Posterior vena cava (tissue), 2 donors: ENCODE measurements at places on chromosomes 4 and X. TPM values are rescaled to one million over a fixed set of nuclear protein-coding genes. Genes with fewer than 3 reads are reported as not detected.

- DNase-seq: no peak
Observed at GRCh38 chr4:55437356-55437796, 41.6 kb downstream of the TMEM165 start.

The ZNF630 gene
- 3.4 TPM for total RNA-seq

DNA sequence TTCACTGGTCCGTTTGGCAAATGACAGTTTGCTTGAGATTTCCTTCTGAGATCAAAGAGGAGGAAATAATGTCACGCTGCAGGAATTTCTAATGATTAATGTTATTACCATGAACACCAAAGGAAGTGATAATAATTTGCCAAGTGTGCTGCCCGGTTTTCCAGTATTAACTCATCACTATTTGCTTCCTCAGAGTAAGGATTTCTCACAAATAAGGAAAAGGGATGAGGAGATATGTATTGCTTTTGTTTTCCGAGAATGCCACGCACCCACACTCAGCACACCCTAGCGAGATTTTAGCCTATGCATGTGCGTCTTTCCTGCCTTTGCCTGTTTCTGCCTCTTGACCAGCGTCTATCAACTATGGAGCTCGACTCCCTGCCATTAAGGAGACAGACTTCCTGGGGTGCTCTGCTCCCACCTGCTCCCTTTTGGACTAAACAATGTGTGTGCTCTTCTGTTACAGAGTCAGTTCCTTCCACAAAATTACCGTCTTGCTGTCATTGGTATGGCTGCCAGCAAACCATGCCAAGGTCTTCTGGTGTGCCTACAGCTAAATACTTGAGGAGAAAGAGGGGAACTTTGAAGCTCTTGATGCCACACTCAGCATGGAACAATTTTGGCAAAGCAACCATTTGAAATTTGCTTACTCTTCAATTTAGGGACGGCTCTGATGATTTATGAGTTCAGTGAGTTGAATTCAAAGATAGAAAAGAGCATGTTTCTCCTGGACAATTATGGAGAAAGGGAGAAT is 393.1 kb upstream of the ZFP42 start:
- no peak for DNase-seq

- DNase-seq: no peak
Observed at GRCh38 chr4:33518856-33519255, 2725.5 kb downstream of the ARAP2 start.

- DNase-seq: no peak
Observed at GRCh38 chr4:73867783-73868182, 1.4 kb upstream of the CXCL1 start.

GRCh38 chr4:174038481-174038880 is 245.0 kb downstream of the FBXO8 start:
- no peak for DNase-seq

GRCh38 chrX:80573275-80573674 is 153.0 kb downstream of the TENT5D start:
- DNase-seq: no peak
